ENCODE measurements at places on chromosomes 1 and 21.

DNA sequence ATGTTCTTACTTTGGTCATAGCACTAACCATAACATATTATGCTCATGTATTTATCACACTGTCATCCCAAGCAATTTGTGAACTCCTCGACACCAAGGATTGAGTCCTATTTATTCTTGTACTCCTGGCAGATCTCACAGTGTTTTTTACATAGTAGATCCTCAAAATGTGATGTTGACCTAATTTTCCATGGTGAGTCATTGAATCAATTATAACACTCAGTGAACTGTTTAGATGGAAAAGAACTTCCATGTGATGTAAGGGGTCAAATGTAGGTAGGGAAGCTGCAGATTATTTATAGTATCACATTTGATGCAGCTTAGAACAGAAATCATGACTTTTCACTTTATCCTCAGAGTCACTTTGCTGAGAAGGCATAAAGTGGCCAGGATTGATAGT is 281.9 kb upstream of the ADAMTS5 start:
- ATAC-seq = no peak

DNA sequence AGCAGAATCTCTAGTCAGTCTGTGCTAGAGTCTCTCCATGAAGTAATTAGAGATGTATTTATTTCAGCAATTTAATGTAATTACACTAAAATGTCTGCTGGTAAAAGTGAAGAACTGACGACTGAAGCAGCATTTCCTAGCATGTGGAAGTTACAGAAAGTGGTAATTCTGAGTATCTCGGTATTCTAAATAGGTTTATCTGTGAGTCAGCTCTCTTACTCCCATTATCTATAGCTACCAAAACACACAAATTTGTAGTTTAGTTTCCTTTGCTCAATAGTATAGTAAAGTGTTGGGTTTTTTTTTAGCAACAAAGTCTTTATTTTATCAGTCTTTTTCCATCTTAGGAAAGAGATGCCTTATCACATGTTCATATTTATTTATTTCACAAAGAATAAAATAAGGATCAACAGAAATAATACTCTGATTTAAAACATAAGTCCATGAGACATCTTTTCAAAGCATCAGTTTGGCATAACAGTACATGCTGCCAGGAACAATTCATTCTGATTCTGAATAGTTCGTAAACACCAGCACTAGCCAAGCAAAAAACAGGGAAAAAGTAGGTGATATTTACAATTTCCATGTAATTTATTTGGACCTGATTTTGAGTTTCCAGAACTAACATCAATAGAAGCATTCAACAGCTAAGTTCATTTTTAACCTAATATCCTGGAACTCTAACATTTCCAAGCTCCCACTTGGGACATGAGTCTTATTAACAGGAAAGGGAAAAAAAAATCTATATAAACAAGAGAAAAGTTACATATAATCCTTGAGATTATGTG is 76.3 kb downstream of the KCNT2 start:
- no peak for ATAC-seq

GRCh38 chr1:185720633-185721272 is 13.4 kb upstream of the HMCN1 start:
- ATAC-seq = no peak

DNA sequence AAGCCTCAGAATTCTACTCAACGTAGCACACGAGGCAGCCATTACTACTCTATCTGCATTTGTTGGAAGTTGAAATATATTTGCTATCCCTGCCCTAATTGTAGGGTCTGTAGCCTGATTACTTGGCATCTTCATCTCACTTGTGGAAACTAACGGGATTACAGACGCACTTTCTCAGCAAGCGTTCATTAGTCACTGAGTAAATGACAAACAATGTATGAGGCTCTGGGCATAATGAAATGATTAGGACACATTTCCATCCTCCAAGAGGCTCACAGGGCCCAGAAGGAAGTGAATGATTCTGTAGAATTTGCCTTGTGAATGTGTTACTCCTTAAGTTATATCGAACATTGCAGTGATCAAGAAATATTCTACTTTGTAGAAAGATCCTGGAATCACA is 78.1 kb downstream of the KIF26B start:
- ATAC-seq = no peak

- ATAC-seq = no peak
Observed at GRCh38 chr1:231686384-231686783, 59.8 kb downstream of the DISC1 start.

Measured in esophagus mucosa (tissue), 1 donor.